ENCODE measurements at places on chromosomes 11 and 22.

DNA sequence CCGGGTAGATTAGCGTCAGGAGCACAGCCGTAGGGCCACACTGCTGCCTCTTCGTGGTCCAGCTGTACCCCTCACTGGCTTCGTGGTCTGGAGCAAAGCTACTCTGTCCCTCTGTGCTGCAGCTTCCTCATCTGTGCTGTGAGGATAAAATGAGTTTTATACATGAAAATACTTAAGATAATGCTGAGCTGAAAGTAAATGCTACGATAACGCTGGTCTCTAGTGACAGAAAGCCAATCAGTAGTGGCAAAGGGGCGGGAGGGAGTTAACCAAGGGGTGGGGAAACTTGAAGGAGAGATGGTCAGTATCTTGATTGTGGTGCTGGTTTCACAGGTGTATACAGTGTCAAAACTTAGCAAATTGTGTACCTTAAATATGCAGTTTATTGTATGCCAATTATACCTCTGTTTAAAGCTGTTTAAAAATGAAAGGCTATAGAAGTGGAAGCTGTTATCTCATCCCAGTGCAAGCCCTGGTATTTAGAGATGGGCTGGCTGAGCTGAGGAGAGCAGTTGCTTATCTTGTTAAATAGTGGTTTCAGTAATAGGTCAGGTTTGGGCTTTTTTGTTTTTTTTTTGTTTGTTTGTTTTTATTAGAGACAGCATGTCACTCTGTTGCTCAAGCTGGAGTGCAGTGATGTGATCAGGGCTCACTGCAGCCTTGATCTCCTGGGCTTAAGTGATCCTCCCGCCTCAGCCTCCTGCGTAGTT lies 36.7 kb downstream of the ACO2 start:
- DNase-seq = no peak

GRCh38 chr22:23036684-23037428 lies 33.5 kb upstream of the GNAZ start:
- peak; percentile 7 for DNase-seq

DNA sequence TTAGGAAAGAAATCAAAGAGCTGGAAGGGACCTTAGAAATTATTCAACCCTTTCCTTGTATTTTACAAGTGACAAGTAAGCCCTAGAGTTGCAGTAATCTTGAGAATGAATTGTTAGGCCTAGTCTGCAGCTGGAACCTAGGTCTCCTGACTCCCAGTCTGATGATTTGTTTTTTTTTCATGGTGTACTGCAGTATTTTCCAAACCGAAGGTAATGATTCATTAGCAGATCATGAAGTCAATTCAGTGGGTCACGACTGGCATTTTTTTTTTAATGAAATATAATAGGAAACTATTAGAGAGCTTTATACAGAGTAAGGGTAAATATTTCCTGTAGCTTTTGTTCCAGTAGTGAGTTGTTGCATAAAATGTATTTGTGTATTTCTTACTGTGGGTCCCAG lies 42.8 kb downstream of the EXT2 start:
- DNase-seq = no peak

DNA sequence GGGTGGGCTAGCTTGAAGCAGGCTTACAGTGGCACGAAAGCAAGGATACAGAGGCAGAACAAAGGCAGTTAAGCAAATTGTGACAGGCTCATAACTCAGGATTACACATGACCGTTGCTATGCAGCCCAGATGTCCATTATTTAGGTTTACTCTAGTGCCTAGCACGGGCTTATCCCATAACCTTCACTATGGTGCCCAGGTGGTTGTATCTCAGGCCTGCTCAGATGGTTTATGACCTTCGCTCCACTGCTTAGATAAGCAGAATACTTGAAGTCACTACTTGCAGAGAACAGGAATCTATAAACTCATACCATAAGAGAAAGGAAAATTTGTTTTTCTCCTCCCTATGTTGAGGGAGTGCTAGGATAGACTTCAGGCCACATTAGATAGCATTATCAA lies 9.0 kb downstream of the OR6M1 start:
- DNase-seq = no peak

DNA sequence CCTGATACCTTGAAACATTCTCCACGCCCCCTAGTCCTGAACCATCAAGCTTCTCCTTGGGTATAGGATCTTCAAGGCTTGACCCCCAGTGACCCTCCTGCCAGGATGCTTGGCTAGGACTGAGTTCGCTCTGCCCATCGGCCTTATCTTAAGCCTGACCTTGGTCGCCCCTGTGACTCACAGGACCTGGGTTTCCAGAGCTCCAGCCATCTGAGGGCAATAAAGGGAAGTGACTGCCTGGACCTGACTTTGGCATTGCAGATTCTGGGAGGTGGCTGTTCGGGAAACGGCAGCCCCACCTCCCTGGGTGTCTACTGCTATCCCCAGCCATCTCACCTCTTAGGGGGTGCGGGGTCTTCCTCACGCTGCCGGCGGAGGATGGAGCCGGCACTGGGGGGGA lies 15.4 kb downstream of the CARD10 start:
- no peak for DNase-seq

DNA sequence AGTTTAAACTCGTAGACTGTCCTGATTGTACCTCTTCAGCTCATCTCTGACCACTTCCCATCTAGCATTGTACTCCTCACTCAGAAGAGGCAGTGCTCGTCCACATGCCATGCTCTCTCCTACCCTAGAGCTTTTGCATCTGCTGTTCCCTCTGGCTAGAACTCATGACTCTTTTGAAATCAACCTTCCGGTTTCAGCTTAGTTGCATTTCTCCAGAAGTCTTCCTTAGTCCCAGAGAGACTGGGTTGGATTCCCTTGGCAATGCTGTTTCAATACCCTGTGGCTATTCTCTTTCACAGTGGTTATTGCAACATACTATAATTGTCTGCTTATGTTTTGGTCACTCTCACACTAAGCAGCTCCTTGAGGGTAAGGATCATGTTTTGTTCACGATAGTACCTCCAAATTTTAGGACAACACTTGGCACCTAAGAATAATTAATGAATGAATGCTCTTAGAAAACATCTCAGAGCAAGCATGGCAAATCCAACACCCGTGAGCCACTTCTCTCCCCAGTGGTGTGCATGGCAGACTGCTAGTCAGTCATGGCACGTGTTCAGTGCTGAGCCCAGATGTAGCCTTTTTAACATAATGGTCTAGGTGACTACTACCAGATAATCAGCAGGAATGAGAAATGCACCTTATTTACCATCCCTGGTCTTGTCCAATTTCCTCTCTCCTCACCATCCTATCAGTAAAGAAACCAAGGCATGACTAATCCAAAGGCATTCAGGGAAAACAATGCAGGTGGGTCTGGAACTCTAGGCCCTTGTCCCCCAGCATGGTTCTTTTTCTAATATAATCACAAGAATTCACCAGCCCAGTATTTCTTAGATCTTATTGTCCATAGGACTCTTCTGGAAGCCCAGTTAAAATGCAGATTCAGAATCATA lies 14.5 kb downstream of the SEPTIN3 start:
- no peak for DNase-seq

DNA sequence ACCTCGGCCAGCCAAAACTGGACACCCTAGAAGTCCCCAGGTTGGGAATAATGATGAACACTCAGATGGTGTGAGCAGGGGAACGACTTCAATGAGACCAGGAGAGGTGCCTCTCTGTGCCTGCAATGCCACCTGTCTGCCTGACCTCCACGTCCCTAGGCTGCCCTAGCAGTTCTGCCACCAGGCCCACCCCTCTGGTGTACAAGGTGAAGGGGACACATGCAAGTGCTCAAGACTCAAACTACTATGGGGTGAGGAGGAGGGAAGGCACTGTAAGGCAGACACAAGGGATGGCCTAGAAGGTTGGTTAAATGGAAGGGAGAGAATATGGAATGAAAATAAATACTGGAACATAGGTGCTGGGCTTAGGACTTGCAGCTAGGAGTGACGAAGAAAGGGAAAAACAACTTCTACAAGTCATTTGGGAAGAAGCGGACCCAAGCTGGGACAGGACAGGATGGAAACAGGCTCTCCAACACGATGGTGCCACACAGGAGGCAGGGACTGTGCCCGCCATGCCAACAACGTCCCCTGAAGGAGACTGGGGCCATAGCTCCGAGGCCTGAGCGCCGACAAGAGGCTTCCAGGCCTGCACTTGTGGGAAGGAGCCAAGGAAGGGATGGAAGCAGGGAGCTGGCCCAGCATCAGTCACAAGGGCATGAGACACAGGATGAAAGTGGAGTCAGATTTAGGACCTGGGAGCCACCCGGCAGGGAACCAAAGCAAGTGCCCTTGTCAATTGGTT lies 18.5 kb downstream of the SERPIND1 start:
- no peak for DNase-seq

DNA sequence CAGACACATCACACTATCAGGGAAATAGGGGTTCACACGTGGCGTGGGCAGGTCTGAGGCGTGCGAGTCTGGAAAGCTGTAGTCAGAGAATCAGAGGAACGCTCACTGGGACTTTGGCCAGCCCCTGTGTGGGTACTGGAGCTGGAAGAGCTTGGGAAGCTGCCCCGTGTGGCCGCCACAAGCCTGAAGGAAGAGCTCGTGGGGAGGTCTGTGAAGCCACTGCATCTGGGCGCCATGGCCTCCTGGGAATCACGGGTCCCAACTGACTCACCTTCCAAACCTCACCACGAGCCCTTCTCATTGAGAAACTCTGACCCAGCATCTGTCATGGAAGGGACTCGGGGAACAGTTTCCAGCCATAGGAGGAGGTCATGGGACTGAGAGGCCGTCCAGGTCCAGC lies 5.9 kb upstream of the MRGPRF start:
- peak; percentile 34 for DNase-seq

GRCh38 chr11:95306801-95307200 lies 75.8 kb upstream of the SESN3 start:
- no peak for DNase-seq

- DNase-seq = no peak
Observed at GRCh38 chr11:131353766-131354165, 16.6 kb upstream of the NTM start.

GRCh38 chr22:17866621-17867020 lies 92.4 kb upstream of the BID start:
- DNase-seq = no peak

- no peak for DNase-seq
Observed at GRCh38 chr11:34957206-34957605, 40.8 kb downstream of the PDHX start.

GRCh38 chr11:83374311-83374710 lies 88.1 kb upstream of the CCDC90B start:
- no peak for DNase-seq

DNA sequence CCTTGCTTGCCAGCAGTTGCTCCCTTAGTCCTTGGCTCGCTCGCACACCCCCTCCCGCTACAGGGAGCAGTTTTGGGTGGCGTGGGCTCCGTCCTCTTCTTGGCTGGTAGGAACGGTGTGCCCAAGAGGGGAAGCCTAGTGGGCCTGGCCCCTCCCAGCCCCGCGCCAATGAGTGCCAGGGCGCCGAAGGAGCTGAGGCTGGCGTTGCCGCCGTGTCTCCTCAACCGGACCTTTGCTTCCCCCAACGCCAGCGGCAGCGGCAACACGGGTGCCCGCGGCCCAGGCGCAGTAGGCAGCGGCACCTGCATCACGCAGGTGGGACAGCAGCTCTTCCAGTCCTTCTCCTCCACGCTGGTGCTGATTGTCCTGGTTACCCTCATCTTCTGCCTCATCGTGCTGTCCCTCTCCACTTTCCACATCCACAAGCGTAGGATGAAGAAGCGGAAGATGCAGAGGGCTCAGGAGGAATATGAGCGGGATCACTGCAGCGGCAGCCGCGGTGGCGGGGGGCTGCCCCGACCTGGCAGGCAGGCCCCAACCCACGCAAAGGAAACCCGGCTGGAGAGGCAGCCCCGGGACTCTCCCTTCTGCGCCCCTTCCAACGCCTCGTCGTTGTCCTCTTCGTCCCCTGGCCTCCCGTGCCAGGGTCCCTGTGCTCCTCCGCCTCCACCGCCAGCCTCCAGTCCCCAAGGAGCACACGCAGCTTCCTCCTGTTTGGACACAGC lies 1.6 kb downstream of the C11orf87 start:
- DNase-seq = no peak

GRCh38 chr11:26199331-26200095 lies 132.4 kb upstream of the ANO3 start:
- no peak for DNase-seq

DNA sequence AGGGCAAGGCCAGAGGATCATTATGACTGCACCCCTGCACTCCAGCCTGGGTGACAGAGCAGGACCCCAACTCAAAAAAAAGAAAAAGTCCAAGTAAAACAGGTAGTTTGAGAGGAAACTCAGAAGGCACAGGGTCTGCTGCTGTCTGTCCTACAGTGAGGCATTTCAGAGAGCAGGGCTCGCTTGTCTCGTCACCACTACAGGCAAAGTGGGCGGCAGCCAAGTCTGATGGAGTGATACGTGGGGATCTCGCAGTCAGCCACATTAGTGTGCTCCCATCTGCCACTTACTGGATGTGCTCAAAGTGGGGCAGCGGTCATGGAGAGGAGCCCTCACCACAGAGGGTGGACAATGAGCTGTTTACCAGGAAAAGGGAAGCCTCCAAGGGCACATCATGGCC lies 42.1 kb downstream of the PI4KA start:
- no peak for DNase-seq

GRCh38 chr22:21903283-21903682 lies 35.8 kb upstream of the MAPK1 start:
- no peak for DNase-seq

GRCh38 chr11:37948258-37948657 lies 1350.2 kb upstream of the RAG2 start:
- no peak for DNase-seq

DNA sequence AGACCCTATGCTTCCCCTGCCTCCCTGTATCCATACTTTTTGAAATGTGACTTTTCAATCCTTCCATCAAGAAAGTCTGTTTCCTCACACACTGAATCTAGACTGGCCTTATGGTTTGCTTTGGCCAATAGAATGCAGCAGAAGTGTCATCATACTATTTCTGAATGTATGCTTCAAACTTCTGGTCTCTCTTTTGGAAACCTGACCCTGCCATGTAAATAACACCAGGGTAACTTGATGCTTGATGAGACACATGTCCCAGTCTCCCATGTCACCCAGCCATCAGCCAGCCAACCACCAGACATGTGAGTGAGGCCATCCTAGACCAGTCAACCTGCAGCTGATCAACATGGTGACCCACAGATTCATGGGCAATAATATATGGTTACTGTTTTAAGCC lies 29.7 kb upstream of the CAVIN3 start:
- no peak for DNase-seq

DNA sequence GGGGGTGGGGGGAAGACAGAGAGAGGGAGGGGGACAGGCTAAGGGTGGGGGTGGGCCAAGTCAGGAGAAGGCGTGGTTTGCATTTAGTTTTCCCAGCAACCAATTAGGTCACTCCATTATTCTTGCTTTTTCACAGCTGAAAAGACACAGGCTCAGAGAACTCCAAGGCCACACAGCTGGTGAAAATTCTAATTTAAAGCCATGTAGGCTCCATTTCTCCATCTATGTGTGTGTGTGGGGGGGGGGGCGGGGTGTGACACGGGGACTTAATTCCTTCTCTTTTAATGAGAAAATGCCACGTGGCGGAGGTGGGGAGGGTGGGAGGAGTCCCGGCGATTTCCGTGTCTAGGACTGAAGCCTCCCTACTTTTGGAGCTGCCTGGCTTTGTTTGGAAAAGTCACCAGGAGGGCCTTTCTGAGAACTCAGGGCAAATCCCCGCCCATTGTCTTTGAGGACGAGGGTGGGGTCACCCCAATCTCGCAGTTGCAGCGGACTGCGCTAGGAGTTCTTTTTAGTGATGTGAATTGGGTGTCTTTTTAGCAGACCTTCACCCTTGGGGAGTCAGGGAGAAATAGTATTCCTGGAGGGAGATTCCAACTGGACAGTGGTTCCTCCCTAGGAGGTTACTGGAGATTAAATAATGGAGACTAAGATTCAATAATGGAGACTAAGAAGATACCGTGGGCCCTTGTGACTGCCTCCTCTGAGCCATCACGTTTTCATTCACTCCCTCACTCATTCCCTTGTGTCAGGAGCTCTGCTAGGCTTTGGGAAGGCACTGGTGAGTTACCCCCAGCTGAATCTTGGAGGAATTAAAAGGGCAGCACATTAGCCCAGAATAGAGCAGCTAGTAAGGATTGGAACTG lies 36.4 kb upstream of the PTPRJ start:
- no peak for DNase-seq
